ENCODE measurements at places on chromosomes 4 and X. TPM values are rescaled to one million over a fixed set of nuclear protein-coding genes. Genes with fewer than 3 reads are reported as not detected.

- no peaks in the 10 kb centered on the region for H3K36me3 ChIP-seq
- DNase-seq: no peak
- H3K4me1 ChIP-seq: no peaks in the 10 kb centered on the region
- H3K27me3 ChIP-seq: no peaks in the 10 kb centered on the region
- no peak overlapping the region for H3K27ac ChIP-seq
- H3K4me3 ChIP-seq: no peak overlapping the region
These were observed 23.5 kb upstream of the THOC2 start for GRCh38 chrX:123756320-123756719.

DNA sequence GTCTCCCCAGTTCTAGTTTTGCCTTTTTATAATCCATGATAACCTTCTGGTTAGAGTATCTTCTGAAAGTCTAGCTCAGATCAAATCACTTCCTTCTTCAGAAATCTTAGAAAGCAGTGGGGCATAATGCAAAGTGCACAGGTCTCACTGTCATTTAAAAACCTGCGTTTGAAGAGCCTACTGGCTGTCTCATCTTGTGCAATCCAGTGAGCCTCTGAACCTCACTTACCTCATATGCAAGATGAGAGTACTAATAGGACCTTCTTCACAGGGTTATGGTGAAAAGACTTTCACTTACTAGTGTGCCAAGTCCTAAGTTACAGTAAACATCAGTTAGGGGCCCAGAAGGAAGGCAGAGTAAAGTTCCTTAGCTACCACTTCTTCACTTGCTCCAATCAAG lies 131.4 kb downstream of the ENOX2 start:
- H3K36me3 ChIP-seq: no peaks in the 10 kb centered on the region
- H3K27me3 ChIP-seq: no peaks in the 10 kb centered on the region

- H3K27ac ChIP-seq: no peak overlapping the region
- H3K36me3 ChIP-seq: no peaks in the 10 kb centered on the region
- no peak overlapping the region for H3K4me3 ChIP-seq
- H3K27me3 ChIP-seq: no peaks in the 10 kb centered on the region
- peaks cover 1% of the 10 kb centered on the region for H3K4me1 ChIP-seq
These were observed 3.4 kb upstream of the PRPS1 start for GRCh38 chrX:107624893-107625292.

The BEX1 gene
- 1.4 TPM for total RNA-seq

DNA sequence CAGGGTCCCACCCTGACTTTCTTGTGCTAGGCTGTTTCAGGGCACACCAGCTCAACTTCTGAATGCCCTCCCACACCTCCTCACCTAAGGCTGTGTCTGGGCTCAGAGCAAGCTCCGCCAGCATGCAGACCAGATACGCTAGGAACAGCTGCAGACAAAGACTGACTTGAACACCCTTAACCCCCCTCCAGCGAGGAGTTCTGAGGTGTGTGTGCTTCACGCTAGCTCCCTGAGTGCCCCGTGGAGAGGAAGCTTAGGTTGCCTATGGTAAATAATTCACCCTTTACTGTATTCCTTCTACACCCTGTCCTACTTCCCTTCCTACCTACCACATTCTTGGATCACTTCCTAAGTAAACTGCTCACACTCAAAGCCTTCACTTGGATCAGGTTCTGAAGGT lies 115.0 kb downstream of the VCX3B start:
- H3K4me3 ChIP-seq: no peak overlapping the region
- no peak for DNase-seq
- H3K36me3 ChIP-seq: no peaks in the 10 kb centered on the region
- no peaks in the 10 kb centered on the region for H3K4me1 ChIP-seq

The PRICKLE3 gene
- total RNA-seq: 14.2 TPM
